Stimulated activated naive CD4-positive, alpha-beta T cell (primary cell): ENCODE measurements at places on chromosomes 2 and 18.

DNA sequence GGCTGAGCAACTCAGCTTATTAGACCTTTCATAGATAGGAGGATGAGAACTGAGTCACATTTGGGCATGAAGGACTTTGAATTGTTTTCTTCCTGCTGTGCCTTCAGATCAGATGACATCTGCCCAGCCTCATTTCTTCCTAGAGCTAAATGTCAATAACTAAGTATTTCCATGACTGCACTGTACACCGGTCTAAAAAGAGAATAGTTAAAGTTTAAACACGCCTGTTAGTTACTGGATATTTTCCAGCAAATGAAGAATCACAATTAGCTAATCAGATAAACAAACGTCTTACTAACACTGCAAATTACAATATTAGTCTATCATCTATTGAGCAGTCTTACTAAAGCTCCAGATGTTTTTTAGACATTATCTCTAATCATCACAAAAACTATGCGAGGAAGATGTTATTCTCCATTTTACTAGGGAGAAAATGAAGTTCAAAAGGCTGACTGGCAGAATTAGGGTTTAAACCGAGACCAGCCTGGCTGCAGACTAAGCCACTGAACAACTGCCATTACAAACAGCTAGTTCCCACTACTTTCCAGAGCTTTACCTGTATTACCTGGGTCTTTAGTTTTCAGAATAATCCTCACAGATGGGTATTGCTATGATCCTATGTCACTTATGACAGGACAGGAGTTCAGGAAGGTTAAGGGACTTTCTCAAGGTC is 69.4 kb upstream of the ZNF397 start:
- DNase-seq, result no peak

DNA sequence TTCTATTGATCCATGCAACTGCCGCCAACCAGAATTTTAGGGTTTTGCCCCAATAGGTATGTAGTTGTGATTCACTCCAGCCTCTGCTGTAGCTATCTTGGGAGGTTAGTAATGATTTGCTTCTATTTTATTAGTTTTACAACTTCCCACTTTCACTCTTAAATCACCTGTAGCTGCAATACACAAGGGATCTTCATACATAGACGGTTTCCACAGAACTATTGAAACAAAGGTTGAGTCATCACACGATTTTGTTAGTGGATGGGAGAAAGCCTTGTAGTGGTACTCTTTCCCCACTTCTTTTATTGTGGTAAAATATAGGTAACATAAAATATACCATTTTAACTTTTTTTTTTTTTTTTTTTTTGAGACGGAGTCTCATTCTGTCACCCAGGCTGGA is 104.2 kb upstream of the SPRED2 start:
- no peak for DNase-seq

- DNase-seq, result peak; percentile 99
Measured at GRCh38 chr2:240560480-240561324, 545 bp downstream of the DUSP28 start.

GRCh38 chr2:237603718-237604362 is 13.3 kb upstream of the RAB17 start:
- DNase-seq, result peak; percentile 84

DNA sequence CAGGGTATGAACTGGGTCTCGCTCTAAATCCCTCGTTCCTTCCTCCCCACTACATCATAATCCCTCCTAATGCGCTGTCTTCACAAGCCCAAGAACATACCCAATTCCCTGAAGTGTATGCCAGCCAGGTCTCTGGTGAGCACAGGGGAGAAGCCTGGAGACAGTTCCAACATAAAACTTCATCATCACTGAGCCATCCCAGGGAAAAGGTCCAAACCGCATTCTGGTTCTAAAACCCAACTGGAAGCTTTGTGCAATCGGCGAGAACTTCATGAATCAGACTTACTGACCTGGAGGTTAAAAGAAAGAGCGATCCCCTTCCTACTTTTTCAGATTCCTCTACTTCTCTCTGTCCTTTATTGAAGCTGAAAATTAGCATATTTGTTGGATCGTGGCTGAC is 132.7 kb downstream of the ALPK2 start:
- no peak for DNase-seq

DNA sequence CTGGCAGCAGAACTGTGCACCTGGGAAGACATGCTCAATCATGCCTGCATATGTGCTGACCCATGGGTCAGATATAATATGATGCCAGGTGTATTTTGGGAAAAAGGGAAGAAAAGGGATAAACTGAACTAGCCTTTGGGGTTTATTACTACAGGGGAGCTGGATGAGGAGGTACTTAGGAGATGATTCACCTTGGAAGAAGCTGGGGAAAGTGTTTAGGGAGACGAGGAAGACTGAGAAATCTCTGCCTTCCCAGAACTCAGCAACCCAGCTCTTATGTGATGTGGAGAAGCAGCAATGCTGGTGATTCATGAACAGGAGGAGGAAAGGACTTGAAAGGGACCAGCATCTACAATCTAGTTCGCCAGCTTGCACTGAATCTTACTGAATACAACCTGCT is 110.2 kb downstream of the BARD1 start:
- DNase-seq, result no peak

- DNase-seq, result no peak
Measured at GRCh38 chr2:128879161-128879560, 560.5 kb upstream of the HS6ST1 start.

GRCh38 chr2:7748717-7749415 is 831.7 kb downstream of the RNF144A start:
- DNase-seq, result no peak

GRCh38 chr2:173773076-173773475 is 192.1 kb downstream of the SP3 start:
- no peak for DNase-seq

- DNase-seq, result no peak
Measured at GRCh38 chr2:239774142-239774462, 251.0 kb downstream of the NDUFA10 start.

- DNase-seq, result peak; percentile 48
Measured at GRCh38 chr2:98455494-98455976, 10.9 kb downstream of the INPP4A start.

DNA sequence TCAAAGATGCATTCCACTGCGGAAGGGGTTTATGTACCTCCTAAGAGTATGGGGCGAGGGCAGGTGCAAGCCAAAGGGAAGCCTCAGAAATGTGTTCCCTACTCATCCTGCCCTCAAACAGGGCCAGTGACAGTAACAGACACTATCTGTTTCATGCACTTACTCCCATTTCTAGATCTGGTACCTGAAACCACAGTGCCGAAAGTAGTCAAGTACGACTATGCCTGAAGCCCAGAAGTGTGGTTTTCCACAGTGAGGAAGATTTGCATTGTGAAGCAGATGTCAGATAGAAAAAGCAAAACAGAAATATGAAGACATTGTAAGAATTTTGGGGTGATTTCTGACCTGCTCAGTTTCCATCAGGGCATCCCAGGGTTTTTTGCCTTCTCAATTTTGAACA is 748.7 kb downstream of the RNF144A start:
- DNase-seq, result no peak

DNA sequence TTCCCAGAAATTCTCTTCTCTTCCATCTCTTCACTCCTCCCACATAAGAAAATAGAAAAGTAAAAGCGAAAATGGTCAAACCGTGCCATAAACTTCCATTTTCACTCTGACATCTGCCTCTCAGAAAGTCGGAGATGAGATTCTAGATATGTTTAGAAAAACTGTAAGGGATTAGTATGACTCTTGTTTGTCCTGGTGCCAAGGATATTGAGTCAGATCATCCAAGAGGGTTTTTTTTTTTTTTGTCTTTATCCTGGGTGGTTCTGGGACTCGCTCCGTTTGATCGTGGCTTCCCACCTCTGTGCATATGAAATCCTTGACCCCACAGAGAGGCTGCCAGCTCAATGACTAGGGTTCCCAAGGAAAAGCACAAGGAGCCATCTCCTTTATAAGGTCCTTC is 17.3 kb downstream of the EN1 start:
- DNase-seq, result no peak

DNA sequence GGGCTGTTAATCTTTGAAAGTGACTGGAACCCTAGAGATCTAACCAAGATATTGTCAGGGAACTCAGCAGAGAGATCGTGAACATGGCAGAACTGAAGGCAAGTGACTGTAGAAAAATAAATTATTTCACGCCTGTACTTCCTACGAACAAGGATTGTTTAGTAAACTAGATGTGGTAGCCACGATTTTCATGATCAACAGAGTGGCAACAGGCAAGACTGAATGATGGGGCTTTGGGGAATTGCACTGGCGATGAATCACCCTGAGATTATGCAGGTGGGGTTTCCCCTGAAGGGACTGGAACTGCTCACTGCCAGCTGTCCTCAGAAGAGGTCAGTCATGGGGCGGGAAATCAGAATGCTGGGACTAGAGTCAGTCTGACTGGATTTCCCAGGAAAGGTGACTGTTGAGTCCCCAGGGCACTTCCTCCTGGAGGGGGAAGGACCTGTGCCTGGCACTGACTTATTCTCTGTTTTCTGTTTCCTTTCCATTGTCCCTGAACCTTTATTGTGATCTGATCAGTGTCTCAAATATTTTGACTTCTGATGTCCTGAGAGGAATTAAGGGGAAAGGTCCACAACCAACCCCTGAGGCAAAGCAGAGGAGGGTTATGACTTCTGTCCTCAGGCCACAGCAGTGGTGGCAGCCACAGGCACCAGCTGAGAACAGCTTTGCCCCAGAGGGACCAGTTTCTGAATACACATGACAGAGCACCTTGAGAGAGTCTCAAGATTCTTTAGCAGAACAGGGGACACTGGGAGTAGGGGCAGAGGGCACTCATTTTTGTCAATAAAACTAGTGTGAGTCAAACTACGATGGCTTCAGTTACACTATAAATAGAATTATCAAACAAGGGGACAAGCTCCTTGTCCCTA is 70.0 kb downstream of the NAB1 start:
- DNase-seq, result no peak

DNA sequence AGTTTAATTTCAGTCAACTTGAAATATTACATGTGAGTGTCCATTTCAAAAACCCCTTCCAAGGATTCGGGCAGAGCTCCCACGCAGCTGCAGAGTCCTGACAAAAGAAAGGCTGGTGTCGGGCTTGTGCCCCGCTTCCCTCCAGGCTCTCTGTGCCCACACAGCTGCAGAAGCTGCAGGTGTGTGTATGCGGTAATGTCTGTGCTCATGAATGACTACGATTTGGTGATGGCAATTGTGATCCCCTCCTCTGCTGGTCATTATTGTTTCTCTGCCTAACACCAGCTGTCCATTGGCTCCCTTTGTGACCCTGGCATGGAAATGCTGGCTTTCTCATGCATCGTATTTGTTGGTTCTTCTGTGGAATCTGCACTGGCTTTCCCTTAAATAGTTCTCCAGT is 224.8 kb downstream of the NUP35 start:
- DNase-seq, result no peak

DNA sequence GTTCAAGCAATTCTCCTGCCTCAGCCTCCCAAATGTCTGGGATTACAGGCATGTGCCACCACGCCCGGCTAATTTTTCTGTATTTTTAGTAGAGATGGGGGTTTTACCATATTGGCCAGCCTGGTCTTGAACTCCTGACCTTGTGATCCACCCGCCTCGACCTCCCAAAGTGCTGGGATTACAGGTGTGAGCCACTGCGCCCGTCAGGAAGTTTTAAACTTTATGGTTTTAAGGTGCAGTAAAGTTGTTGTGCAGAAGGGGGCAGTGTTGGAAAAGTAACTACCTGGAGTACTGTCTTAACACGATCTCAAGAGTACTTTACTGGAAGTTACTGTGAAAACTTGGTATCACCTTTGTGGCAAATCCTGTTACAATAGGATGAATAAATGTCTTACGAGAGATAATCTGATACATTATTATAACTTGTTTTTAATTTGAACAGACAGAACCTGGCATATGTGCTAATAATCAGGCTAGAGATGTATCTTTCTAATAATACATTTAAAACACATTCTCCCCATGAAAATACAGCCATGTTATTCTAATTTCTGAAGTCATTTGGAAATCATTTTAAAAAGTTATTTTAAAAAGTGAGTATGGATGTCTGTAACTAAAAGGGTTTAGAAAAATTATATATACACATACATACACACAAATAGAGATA is 10.8 kb downstream of the SPDYA start:
- DNase-seq, result no peak

DNA sequence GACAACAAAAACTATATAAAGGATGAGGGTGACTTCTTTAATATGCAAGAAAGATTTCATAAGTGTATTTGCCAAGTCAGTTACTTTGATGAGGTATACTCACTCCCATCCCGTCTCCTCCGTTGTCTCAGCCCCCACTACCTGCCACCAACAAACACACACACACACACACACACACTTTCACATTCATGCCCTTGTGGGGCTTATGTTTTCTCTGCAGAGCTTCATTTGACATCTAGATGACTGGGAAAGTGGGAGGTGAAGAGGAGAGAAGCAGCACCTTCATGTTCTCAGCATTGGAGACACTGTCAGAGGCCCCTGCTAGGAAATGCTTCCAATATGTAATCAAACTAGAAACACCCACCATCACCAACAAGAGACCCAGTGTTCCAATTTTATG is 22.5 kb upstream of the TXNDC2 start:
- DNase-seq, result no peak

GRCh38 chr2:174014699-174015070 is 49.5 kb upstream of the SP3 start:
- DNase-seq, result no peak

GRCh38 chr2:20382965-20383810 is 32.5 kb upstream of the PUM2 start:
- no peak for DNase-seq
